ENCODE measurements at places on chromosomes 1 and 21. TPM values are rescaled to one million over a fixed set of nuclear protein-coding genes. Genes with fewer than 3 reads are reported as not detected.

The MCL1 gene
- 280 TPM for total RNA-seq

DNA sequence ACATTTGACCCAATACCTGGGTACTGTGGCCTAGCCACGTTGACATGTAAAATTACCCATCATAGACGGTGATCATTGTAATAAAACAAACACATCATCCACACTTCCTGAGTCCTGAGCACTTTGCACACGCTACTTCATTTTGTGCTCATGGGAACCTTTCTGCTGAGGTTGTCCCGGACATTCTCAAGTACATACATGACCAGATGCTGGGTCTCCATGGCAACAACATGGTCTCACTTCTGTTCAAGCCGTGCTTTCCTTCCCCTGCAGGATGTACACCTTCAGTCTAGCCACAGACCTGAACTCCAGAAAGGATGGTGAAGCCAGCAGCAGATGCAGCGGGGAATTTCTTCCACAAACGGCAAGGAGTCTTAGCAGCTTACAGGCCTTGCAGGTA, 22.7 kb downstream of the UBASH3A start:
- no peak for DNase-seq

DNA sequence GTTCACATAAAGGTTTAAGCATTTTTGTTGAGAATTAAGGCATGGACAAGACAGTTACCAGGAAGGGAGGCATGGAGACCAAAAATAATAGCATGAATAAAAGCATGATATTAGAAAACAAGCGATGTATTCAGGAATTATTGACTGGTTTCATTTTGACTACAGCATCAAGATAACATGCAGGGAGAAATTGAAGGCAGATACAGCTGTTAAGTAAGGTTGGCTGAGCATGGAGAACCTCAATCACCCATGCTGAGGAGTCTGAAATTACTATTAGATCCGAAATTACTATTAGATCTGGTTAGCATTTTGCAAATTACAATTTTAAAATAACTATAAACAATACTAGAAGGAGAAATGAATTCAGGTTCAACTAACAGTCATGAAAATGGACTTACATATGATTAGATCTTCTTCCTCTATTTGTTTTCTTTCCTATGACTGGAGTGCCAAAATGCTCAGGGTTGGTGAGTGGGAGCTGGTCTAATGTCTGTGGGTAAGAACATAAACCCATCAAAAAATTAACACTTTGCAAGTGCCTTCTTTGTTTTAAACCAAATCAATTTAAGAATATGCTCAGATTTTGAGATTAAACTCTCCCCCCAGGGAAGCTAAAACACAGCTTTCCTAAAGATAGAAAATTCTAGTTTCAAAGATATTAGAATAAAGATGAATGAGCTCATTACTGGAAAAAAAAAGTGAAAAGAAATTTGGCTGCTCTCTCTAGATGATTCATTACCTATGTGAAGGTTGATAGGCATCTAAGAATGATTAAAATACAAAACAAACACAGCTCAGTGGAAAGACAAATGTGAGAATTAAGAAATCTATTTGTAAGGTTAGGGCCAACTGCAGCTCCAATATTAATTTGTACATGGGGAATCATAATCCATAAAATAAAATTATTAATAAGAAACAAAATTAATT, 81.7 kb downstream of the ARID4B start:
- peak; percentile 59 for DNase-seq

GRCh38 chr1:41812453-41812852, 106.3 kb downstream of the HIVEP3 start:
- peak; percentile 53 for DNase-seq

DNA sequence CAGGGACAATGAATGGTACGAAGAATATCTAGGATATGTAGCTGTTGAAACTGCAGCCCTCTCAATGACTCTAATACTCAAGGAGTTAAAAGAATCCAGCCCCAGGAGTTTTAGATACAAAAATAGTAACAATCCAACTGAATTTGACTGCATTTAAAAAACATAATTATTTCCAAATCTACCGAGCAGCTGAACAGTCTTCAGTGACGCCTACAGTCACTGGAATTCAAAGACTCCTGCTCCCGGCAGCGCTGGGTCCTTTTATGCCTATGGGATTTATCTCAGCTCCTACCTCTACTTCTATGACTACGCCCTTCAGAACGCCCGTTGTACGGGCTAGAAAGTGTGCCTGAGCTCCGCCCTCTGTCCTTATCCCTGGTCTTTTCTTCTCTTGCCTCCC, 55.7 kb downstream of the WARS2 start:
- DNase-seq, result no peak
